ENCODE measurements at places on chromosomes 7 and 10. TPM values are rescaled to one million over a fixed set of nuclear protein-coding genes. Genes with fewer than 3 reads are reported as not detected.

DNA sequence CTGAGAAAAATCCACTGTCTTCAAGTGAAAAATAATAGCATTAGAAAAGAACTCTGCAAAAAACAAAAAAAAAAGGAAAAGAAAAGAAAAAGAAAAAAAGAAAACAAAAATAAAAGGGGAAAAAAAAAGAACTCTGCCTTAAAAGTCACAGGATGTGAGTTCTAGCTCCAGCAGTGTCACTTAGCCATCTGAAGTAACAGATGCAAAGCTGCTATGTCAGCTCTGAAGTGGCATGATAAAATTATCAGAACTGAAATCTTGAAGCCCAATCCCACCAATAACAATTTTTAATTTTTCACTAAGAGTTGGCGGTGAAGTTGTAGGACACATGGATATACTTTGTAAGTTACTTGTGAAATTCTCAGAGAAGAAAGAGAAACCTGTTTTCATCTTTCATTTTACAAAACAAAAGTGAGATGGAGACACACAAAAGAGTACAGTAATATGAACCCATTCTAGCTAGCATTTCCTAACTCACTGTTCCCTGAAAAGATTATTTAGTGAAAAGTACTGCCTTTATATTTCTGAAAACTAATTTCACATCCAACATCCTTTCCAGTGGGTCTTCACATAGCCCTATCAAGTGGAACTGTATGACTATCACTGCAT is 103.5 kb downstream of the ELAPOR2 start:
- H3K36me3 ChIP-seq, result no peaks in the 10 kb centered on the region
- H3K4me3 ChIP-seq, result no peak overlapping the region
- no peak overlapping the region for H3K27ac ChIP-seq
- no peak for DNase-seq
- H3K27me3 ChIP-seq, result peaks cover 2% of the 10 kb centered on the region

DNA sequence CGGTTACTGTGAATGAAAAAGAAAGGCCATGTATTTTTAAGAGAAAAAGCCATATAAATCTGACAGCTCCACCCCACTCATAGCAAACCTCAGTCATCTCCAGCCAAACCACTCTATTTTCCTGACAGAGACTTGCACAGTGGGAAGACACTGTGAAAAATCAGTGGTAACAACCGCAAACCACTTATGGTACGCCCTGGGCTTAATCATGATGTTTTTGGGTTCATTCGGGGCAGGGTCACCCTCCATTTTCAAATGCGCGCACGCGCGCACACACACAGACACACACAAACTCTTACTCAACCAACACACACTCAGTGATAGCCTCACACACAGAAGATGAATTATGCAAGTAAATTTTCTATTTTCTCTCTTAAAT is 82.1 kb upstream of the HPS1 start:
- DNase-seq, result no peak
- H3K27me3 ChIP-seq, result peaks cover 4% of the 10 kb centered on the region
- no peak overlapping the region for H3K4me3 ChIP-seq
- H3K36me3 ChIP-seq, result no peaks in the 10 kb centered on the region

DNA sequence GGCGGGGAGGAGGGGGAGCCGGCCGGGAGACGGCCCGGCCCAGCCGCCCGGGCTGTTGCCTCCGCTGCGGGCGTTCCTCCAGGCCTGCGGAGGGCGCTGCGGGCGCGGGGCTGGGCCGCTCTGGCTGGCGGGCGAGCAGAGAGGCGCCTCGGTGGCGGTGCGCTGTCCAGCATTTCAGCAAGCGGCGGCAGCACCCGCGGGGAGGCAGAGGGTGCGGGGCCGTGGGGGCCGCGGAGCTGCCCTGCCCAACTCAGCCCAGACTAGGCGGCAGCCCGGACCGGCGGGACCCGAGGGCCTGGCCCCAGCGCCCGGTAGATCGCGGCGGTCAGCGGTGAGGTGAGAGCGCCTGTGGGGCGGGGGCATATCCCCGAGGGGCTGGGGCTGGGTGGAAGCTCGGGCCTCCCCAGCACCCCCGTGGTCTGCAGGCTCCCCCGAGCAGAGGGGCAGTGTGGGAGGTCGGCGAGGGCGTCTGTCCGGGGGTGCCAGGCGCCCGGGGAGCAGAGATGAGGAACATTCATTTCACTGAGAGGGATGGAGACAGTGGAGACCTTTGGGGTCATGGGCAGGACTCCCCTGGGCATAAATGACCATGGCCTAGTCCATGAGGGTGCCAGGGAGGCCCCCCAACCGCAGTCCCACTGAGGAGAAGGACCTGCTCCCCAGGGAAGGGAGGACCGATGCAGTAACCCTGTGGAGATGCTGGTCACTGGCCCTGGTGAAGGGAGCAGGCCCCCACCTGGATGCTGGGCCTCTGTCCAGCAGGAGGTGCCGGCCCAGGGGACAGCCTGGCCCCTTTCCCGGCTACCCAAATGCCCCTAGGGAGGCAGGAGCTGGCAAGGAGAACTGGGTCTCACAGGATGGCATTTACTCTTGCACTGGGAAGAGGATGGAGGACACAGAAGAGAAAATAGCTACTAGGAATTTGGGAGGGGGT is at the start of gene SRRM3:
Gene SRRM3 (plus strand): TSS at position 165 of the 934 bp plus-strand sequence. CDS start 33,171 bp downstream, outside the sequence.
- H3K27me3 ChIP-seq, result peaks cover 23% of the 10 kb centered on the region
- H3K4me1 ChIP-seq, result no peaks in the 10 kb centered on the region
- H3K36me3 ChIP-seq, result no peaks in the 10 kb centered on the region

DNA sequence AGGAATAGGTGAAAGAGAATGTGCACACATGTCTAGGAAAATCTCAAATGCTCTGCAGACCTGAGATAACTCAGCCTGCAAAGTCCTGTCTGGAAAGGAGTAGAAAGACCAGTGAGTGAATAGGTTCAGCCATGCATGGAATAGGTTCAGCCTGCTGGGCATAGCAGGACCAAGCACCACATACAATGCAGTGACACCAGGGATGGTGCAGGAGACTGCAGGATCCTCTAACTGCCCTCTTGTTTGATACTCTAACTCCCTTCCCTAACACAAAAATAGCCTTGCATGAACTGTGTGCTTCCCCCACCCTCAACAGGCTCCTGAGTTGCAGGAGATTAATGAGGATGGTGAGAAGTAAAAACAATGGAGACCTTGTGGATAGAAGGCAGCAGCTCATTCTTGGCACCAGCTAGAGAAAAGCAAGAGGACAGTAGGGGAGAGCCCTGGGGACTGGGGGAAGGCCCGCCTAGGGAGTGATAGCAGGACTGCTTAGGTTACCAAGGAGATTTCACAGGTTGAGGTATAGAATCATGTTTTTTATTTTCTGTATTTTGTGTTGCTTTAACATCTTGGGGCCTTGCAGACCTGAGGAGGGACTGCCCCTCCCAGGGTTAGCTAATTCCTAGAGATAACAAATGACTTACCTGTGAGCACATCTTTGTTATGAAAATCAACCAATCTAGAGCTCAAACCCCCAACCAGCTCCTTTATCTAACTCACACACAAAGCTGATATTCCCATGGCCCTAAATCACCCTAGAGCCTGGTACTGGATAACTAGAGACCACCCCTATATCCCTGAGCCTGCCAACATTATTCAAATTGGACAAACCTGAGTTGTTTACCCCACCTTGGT is 187.8 kb downstream of the PLPP4 start:
- no peaks in the 10 kb centered on the region for H3K36me3 ChIP-seq
- no peak for DNase-seq
- no peaks in the 10 kb centered on the region for H3K27me3 ChIP-seq

LRRC4 gene
- not detected for total RNA-seq

LRRC18 gene
- not detected for total RNA-seq

Data from activated naive CD8-positive, alpha-beta T cell treated with anti-CD3 and anti-CD28 coated beads for 36 hours (primary cell).